LHCN-M2 (cell line): ENCODE measurements at places on chromosomes 11 and 22. TPM values are rescaled to one million over a fixed set of nuclear protein-coding genes. Genes with fewer than 3 reads are reported as not detected.
A peak's percentile ranks its signal among the peaks of the same experiment; 100 is the strongest.

The TRPC6 gene
- total RNA-seq, result not detected in 2 replicates

The CHST1 gene
- 3.1 and 5.8 TPM in 2 replicates for total RNA-seq

DNA sequence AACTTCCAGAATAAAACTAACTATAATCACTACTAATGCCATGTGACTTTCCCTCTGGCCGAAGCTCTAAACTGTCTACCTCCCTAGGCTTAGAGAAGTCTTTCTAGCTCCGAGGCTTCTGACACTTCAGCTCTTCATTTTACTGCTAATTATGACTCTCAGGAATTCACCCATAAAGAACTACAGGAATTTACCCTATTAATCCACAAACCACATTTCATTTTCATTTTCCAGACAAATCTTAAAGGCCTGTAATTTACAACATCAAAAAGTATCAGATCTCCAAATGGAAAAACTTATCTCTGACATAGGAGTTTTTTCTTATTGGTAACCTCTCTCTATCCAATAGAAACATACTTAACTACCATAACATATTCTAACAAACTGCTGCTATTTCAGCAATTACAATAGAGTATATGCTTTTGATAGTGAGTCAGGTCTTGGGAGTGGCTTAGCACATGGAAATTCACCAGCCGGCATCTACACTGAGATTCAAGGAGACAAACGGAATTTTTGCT, 33.4 kb downstream of the MRTFA start:
- peak; percentile 66 for DNase-seq

The HPX gene
- total RNA-seq, result 0.13 TPM in 1 of 2 replicates, not detected in the other

DNA sequence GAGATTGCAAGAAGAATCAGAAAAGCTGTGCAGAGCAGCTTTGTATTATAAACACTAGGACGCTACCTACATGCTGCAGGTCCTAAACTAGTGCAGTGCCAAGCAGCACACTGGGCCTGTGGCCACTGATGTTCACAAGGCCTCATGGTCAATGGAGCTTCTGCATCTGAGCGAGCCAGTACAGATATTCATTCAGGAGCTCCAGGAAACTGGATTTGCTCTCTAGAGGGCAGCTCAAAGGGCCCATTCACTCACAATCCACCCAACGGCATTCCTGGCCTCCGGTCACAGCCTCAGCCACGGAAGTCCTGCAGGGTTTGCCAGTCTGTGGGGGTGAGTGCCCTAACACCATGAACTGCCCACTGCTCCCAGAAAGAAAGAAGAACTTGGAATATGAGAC, 5.8 kb upstream of the TBC1D10A start:
- DNase-seq, result no peak

DNA sequence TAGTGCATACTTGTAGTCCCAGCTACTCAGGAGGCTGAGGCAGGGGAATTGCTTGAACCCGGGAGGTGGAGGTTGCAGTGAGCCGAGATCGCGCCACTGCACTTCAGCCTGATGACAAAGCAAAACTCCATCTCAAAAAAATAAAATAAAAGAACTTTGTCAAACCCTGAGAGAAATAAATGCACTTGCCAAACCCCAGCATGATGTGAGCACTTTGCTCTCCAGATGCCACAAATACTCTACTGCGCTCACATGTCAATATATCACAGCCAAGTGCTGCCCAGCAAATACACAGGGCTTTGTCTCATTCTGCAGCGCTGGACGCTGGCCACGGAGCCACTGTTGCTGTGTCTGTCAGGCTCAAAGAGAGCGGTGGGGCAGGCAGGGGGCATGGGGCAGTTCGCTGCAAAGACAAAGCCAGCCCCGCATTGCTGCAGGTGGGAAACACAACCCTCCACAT, 45.1 kb downstream of the AHNAK start:
- DNase-seq, result no peak

DNA sequence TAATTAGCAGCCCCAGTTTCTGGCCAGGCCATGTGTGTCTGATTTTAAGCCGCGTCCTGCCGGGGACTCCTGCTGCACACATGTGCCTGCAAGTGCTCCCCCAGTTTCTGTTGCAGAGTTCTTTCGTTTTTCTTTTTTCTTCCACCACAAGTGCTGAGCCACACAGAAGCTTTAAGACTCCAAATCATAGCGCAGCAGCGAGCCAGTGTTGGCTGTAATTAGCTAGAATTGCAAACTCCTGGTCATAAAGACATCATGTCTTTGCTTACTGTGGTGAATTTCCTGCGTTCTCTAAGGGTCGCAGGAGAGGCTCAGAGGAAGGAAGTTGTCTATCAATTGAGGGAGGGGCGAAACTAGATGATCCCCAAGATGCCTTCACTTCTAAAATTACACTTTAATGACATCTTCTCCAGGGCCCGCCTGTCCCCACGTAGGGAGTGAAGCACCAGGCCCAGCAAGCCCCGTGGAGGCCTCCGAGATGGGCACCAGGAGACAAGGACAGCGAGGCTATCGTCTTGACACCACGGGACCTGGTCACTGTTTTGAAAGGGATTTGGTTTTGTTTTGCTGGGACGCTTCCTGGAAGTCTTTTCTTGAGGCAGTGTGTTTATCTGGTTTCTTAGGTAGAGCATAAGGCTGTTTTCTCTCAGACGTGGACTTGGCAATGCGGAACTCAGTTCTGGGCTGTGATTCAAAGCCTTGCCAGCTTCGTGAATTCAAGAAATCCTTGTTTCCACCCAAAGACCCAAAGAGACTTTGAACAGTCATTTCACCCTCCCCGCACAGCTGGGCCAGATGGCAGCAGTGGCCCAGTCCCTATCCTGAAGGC, 71.8 kb downstream of the UBASH3B start:
- DNase-seq, result no peak

DNA sequence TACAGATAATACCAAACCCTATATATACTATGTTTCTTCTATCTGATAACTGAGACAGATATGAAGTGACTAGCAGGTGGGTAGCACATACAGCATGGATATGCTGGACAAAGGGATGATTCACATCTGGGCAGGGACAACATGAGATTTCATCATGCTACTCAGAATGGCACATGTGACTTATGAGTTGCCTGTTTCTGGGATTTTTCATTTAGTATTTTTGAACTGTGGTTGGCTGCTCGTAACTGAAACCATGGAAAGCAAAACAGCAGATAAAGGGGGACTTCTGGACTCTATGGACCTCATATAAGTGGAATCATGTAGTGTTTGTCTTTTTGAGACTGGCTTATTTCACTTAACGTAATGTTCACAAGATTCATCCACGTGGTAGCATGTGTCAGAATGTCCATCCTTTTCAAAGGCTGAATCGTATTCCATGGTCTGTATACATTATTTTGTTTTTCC, 883.0 kb downstream of the TBC1D22A start:
- peak; percentile 1 for DNase-seq

The OR51E2 gene
- not detected in 2 replicates for total RNA-seq

- no peak for DNase-seq
Observed at GRCh38 chr11:110089617-110090282, 3.4 kb upstream of the ZC3H12C start.

The MS4A15 gene
- total RNA-seq, result not detected in 2 replicates

DNA sequence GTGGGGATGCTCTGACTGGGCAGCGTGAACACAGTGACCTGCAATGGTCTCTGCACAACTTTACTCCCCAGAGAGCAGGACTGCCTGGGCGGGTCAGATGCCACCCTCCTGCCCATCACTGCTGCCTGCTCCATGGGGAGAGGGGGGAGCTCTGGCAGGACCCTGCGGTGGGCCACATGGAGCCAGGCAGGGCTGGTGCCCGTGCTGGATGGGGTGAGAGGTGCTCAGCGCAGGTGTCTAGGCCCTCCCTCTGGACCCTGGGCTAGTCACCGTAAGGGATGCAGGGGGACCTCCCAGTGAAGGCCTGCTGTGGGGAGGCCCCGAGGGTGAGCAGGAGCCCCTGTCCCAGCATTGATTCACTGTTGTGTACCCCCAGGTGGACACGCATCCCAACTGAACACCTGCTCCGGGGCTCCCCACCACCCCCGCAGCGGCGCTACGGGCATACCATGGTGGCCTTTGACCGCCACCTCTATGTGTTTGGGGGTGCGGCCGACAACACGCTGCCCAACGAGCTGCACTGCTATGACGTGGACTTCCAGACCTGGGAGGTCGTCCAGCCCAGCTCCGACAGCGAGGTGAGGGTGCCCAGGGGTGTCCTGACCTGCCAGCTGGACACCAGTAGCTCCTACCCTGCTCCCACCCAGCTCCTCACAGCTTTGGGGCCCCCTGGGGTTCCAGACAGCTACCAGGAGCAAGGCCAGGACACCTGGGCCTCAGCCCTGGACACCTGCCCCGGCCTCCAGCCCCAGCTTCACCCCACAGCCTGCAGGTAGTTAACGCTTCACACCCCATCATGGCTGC, 9.4 kb downstream of the LZTR1 start:
- DNase-seq, result no peak

- DNase-seq, result peak; percentile 73
Observed at GRCh38 chr11:86151174-86152005, 82.5 kb upstream of the PICALM start.

- DNase-seq, result no peak
Observed at GRCh38 chr11:16771350-16772140, 33.1 kb downstream of the C11orf58 start.

DNA sequence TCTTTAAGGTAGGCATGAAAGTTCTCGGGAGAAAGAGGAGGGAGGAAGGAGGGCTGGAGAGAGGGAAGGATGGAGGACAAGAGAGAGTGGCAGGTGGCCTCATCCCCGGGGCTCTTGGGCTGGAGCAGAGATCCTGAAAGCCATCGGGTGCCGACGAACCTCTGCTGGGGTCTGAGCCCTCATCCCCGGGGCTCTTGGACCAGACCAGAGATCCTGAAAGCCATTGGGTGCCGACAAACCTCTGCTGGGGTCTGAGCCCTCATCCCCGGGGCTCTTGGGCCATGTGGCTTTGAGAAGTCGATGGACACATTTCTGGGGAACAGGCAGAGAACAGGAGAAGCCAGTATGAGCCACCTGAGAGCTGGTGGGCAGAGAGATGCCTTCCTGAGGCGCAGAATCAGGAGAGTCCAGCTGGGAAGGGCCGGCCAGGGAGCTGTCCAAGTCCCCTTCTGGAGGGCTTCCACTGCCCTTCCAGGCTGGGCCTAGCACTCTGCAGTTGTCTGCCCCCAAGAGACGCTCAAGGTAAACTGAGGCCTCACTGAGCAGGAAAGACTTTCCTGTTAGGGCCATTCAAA, 1398.1 kb downstream of the BRD1 start:
- DNase-seq, result no peak

The YIF1A gene
- 120 and 127 TPM in 2 replicates for total RNA-seq

- DNase-seq, result no peak
Observed at GRCh38 chr11:92504004-92504403, 279.4 kb downstream of the FAT3 start.

DNA sequence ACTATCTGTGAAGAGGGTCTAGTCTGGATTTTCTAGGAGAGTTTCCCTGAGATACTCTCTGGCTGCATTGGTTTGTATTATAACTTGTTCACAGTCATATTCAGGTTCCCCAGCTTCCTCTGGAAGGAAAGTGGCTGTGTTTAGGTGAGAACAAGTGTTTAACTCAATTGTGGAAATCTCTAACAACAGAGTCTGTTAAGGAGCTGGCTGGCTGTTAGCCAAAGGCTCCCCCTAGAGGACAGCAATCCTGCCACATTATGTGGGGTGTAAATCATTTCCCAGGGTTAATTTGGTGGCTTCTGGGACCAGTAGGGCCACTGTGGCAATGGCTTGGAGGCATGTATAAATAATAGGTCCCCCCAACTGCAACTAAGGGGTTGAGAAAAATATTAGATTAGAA, 18.4 kb downstream of the MS4A6E start:
- peak; percentile 5 for DNase-seq

GRCh38 chr11:38169286-38169685, 1571.2 kb upstream of the RAG2 start:
- DNase-seq, result peak; percentile 59

GRCh38 chr11:44192017-44192385, 96.5 kb downstream of the EXT2 start:
- DNase-seq, result no peak

DNA sequence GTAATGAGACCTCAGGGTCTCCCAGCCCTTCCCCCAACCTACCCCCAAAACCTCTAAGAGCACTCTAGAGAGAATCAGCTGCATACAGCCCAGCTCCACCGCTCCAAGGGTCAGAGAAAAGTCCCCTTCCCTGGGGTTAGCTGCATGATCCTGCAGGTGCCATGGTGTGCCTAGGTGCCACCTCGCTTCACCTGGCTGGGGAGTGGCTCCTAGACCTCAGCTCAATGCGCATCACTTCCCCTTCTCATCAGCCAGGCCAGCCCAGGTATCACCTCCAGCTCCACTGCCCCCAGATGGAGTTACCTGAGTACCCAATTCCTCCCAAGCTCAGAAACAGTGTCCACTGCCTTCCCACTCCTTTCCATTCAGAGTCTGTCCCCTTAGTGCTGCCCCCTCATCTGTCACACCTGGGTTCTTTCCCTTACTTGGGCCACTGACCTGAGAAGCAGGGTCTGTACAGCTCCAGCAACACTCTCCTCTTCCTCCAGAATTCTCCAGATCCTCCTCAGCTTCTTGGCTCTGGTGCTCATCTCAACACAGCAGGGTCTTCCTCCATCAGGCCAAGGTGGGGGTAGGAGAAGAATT, 1.3 kb downstream of the STARD10 start:
- no peak for DNase-seq

- no peak for DNase-seq
Observed at GRCh38 chr11:72631806-72632731, 42.2 kb downstream of the PDE2A start.

- DNase-seq, result no peak
Observed at GRCh38 chr11:72856065-72856464, 41.9 kb downstream of the ATG16L2 start.

- DNase-seq, result peak; percentile 41
Observed at GRCh38 chr11:67006029-67006884, 16.7 kb upstream of the SYT12 start.

DNA sequence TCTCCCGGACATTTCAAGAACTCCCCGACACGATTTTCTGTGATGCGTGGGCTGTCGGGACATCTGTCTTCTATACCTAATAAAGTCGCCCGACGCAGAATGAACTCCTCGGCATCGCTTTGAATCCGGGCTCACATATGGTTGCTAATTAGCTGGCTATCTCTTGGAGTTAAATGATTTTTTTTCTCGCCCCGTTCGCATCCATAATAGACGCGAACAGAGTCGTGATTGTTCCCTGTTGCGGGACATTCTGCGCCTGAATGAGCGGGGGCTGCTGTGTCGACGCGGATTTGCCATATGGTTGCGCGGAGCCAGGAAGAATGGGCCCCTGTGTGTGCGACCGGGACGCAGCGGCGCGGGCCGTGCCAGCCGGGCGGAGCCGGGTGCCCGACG, 16.4 kb downstream of the CDKN1C start:
- no peak for DNase-seq

GRCh38 chr11:45334410-45334809, 48.3 kb upstream of the SYT13 start:
- DNase-seq, result no peak

GRCh38 chr11:23957314-23957713, 539.5 kb upstream of the LUZP2 start:
- no peak for DNase-seq

GRCh38 chr11:109527496-109527895, 105.5 kb downstream of the C11orf87 start:
- no peak for DNase-seq
